CD4-positive, alpha-beta T cell (primary cell): ENCODE measurements at places on chromosomes 5 and 9. TPM values are rescaled to one million over a fixed set of nuclear protein-coding genes. Genes with fewer than 3 reads are reported as not detected.
A peak's percentile ranks its signal among the peaks of the same experiment; 100 is the strongest.

Gene TAS2R1
- not detected for total RNA-seq

Gene TMEM252
- not detected for total RNA-seq

Gene CCL19
- total RNA-seq: not detected

Gene CDKN2B
- not detected for total RNA-seq

Gene DOCK8
- total RNA-seq: 123 TPM

Gene HTR1A
- not detected for total RNA-seq

Gene KIAA1958
- total RNA-seq: 6.8 TPM

Gene FYB1
- total RNA-seq: 478 TPM

Gene CBY3
- total RNA-seq: 0.36 TPM

Gene HSPB3
- not detected for total RNA-seq

Gene RGP1
- 13.1 TPM for total RNA-seq

DNA sequence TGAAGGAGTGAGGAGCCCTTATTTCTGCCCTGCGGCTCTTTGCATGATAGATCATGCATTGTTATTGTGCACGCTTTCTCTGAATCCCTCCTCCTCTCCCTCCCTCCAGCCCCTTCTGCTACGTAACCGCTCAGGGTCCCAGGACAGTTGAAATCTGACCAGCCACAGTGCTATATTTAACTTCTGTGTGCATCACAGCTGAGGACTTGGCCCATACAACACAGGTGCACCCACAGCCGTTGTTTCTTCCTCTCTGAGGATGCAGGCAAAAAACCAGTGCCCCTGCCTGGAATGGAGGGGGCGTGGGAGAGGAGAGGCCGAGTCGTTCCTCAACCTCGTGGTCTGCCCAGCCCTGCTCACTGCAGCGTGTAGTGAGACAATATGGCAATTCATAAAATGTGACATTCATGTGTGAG, 335.6 kb upstream of the CLINT1 start:
- no peak for DNase-seq

DNA sequence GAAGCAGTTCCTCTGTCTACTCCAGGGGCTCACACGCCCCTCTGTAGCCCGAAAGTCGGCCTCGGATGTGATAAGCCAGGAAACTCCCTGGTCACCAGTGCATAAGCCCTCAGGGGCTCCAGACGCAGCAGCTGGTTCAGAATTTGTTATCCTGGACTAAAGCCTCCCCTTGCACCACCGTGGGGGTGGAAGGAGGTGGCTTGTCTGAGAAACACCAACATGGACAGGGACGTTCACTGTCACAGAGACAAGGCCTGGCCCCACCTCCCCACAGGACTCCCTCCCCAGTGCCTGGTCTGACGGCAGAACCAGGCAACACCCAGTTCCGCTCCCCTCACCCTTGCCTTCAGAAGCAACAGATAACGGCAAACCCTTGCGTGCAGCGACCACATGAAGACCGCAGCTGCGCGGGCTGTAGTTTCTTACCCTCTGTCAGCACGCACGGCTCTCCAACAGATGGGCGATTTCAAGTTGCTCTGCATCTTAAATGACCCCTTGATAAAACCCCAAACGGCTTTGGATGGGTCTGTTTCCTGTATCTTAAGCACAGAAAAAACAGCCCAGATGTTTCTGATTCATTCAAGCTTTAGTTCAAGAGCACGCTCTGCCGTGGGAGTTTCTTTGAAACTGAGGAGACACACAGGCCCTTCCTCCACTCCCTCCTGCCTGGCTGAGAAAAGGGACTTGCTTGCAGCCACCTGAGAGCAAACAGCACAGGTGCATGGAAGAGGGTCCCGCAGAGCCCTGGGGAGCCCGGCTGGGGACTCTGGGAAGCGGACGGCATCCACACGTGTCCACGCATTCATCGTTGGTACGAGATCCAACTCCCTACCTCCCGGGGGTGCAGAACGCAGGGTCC, 44.7 kb upstream of the NKD2 start:
- peak; percentile 19 for DNase-seq

DNA sequence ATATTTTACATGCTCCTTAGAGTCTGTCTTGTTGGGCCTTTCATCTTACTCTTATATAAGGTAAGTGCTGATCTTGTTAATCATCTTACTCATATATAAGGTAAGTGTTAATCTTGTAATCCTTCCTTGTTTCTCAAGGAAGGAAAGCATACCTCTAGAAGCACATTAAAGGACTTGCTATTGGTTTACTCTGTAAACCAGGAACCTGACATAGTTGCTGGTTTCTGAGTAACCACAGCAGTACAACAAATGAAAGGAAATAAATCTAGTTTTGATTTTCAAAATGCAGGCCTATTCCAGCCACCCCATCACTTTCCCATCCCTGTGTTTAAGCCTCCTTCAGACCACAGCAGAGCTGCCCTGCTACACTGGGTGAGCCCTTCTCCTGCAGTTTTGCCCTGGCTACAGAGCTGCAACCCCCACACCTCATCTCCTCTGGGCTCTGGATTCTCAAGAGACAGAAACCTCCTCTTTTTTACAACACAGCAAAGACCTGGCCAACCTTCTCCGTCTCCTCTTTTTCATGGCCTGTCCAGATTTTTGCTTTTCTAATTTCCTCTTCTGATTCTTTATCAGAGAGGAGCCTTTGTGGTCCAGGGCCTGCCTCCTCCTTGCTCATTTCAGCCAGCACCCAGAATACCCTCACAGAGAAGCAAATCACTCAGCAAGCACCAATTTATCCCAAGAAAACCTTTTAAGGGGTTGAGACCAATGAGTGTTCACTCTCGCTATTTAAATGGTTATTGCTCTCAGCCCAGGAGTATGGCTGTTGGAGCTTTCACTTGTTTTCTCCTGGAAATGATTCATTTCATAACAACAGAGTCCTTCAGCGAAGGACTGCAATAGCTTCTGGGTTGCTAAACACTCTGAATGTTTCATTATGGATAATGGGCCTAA, 103.2 kb downstream of the FSTL4 start:
- DNase-seq: no peak

DNA sequence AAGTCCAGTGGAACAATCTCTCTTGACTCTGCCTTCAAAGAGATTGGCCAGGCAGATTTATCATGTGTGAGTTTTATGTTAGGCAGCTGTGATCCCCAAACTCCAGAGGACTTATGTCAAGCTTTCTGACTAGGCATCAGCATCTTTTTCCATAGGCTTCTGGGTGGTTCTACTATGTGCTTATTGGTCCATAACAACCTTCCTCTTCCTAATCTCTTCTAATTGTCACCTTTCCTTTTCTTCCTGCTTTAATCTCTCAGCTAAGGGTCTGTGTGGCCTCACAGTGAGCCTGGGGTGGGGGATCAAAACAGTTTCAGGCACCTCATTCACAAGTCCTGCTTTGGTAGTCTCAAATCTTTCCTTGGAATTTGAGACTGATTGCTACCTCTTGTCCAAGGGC, 170.9 kb upstream of the CHD1 start:
- no peak for DNase-seq

GRCh38 chr9:81719972-81720371, 30.6 kb upstream of the TLE1 start:
- DNase-seq: no peak

- DNase-seq: no peak
Observed at GRCh38 chr5:181190711-181191525, 14.1 kb downstream of the TRIM7 start.

GRCh38 chr9:7145361-7146069, 387.7 kb downstream of the KDM4C start:
- no peak for DNase-seq

DNA sequence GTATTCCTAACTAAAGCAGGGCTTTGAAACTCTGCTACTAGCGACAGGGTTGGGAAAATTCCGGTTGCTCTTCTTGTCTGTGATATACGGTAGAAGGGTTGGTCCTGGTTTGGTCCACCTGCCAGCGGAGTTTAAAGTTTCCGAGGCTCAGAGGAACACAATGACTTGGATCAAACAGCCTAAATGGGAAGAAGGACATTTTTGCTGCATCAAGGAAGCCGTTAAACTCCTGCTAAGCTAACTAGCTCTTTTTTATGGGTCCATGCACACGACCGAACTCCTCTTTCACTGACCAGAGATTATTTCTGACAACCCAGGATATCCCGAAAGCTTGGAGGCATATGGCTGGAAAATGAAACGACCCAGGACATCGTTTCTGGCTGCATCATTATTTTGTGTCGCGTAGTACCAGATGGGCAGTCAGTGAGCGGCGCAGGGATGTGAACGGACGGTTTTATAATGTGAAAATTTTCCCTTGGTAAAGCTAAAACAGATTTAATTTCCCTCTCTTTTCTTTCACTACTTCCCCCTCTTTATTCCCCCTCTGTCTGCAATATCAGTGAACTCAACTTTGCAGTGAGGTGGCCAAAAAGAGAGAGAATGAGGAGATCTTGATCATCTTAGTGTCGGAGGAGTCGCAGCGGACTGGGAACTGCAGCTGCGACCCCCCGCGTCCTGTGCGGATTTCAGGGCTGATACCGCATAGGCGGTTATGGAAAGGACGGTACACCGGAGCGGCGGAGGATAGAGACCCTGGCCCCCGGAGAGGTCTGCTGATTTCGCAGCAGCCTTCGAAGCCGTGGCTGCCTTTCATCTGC, at the start of gene LURAP1L:
LURAP1L (plus strand) TSS at position 160 of the 818 bp plus-strand sequence. CDS start 696 bp downstream, outside the sequence.
- no peak for DNase-seq

DNA sequence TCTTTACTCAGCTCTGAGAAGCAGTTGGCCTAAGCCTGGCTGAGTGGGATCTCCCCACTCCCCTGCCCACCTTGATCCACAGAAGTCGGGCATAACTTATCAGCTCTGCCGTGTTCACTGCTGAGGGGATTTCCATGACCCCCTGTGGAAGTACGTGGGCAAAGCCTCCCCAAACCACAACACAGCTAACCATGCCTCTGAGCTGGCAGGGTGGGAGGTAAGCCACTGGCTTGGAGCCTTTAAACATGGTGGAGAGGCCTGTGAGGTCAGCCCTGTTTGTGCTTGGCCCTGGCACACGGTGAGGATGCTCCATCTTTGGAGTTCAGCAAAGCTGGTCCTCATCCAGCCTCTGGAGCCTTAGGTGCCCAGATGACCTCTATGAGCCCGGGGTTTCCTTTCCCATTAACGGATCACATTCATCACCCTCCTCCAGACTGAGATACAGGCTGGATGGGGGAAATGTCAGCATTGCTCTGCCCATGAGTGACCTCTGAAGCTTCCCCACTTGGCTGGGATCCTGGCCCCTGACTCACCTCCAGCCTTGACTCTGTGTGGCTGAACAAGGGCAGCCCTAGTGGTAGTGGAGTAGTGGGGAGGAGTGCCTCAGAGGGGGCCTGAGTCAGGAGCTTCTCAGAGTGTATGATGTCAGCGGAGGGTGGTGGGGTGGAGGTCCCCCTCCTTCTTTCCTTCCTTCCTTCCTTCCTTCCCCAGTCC, 6.2 kb downstream of the PDLIM4 start:
- DNase-seq: no peak

DNA sequence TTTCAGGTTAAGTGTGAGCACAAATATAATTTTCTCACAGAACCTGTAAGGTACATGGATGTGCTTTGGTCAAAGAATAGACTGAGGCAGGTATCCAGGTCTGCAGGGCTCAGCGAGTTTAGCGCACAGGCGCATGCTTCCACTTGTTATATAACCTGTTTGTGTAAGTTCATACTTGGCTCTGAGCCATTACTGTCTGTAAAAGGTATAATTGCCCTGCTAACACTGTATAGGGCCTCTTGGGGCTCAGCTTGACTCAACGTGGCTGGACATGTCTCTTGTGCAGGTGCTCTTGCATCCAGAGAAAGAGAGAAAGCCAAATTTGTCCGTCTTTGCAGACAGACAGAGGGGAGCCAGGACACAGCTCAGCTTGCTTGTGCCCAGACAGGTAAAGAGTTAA, 759.6 kb downstream of the MTRR start:
- DNase-seq: no peak

GRCh38 chr5:129046151-129046550, 48.4 kb upstream of the ISOC1 start:
- DNase-seq: no peak

- no peak for DNase-seq
Observed at GRCh38 chr5:40991168-40991980, 79.8 kb downstream of the MROH2B start.

DNA sequence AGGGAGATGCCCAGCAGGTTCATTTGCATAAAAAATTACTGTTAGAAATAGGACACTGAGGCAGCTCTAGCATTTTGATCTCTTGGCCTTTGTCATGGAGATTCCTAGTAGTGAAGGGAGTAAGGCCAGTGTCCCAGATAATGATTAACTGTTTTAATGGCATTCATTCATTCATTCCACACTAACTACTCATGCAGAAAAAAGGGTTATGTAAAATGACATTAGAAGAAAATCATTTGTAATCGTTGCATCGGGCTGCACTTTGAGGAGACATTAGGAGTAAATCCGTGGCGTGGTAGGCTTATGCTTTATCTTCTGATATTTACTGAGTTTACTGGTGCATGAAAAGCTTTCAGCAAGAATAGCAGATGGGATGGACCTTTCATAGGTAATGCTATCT, 82.6 kb upstream of the GRHPR start:
- no peak for DNase-seq

GRCh38 chr9:133375116-133375723, 640 bp downstream of the SURF4 start:
- DNase-seq: no peak

- DNase-seq: no peak
Observed at GRCh38 chr5:167594750-167595149, 696.7 kb upstream of the WWC1 start.

DNA sequence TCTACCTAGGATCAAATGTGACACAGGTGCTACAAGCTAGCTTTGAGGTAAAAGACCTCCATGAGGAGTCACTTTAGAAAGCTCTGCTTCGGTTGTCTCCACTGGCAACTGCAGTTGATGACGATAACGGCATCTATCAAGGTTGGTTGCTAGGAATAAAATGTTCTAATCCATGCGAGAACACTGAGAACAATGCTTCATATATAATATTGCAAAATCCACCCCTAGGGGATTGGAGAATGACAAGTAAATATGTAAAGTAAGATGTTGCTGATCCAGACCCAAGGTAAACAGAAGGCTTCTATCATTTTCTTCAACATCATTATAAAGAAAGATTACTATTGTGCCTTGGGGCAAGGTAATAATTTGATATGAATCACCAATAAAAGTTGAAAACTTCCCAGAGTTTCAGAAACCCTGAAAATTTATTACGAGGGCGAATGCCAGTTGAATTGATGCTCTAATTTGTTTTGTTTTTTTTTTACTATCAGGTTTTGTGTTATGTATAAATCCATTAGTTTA, 1003.4 kb downstream of the CDH18 start:
- DNase-seq: no peak

DNA sequence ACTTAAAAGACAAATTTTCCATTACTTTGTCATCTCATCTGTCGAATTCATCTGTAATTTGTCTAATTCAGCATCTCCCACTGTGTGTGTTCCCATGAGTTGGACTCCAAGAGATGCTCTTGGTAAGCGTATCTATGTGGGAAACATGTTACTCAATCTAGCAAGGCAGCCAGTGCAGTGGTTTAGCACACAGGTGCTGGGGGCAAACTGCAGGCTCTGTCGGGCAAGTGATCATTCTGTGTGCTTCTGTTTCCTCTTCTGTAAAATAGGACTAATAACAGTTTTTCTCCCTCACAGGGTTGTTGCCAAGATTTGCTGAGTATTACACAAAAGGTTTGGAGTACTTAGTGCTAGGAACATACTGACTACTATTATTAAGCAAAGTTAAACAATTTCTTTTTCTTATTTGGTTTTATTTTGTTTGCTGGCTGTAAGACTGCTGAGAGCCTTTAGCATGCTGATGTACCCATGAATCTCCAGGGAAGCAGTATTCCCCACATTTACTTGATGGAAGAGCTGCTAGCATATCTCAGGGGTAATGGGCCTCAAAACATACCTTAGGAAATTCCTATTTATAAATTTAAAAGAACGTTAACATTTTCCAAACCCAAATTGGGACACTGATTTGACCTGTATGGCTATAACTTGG, 709 bp upstream of the GAPT start:
- DNase-seq: no peak

- no peak for DNase-seq
Observed at GRCh38 chr5:179914032-179914755, 6.5 kb upstream of the TBC1D9B start.
